ENCODE measurements at places on chromosomes 5 and 9.

DNA sequence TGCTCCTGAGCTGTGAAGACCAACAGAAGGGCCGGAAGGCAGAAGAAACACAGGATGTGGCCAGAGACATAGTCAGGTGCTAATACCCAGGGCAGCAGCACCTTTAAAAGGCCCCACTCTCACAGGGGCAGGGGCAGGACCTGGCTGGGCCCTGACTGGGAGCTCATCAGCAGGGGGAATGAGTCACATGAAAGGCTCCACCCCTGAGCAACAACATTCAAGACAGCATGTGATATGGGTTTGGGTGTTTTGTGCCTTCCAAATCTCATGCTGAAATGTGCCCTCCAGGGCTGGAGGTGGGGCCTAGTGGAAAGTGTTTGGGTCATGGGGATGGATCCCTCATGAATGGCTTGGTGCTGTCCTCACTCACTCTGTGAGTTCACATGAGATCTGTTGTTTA is 181.7 kb downstream of the ERCC6L2 start:
- no peak for DNase-seq

DNA sequence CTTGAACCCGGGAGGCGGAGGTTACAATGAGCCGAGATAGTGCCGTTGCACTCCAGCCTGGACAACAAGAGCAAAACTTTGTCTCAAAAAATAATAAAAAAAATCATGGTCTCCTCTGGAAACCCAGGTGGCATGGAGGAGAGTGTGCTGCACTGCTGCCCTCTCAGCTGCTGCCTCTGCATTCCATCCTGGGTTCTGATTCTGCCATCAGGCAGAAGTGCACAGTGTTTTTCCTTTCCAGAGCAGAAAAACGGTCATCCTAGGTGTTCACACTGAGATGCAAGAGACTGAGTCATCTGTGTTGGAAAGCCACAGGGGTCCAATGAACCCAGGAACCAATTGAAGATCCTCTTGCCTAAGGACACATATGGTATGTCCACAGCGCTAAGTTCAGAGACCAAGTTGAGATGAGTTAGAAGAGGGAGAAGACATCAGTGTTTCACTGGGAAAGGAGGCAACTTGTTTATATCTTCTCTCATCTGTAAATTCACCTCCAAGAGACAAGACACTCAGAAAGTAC is 88.8 kb upstream of the DMRT1 start:
- DNase-seq: no peak

DNA sequence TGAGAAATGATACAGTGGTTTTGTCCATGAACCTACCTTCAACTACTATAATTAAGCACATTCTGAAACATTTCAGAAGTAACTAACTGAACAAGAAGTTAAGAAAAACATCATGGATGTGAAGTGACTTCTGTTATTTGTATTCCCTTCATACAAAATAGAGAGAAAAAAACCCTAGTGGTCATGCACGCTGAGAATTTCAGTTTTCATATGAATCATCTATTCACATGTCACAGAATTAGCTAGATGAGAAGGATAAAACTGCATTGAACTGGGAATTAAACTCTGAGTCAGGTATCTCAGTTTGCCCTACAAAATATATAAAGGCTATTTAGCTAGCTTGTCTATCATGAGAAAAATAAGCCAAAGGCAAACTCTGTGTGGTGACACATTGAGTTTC is 451.8 kb upstream of the FTMT start:
- no peak for DNase-seq

- no peak for DNase-seq
Observed at GRCh38 chr9:8555762-8556500, 756.4 kb upstream of the DMAC1 start.

DNA sequence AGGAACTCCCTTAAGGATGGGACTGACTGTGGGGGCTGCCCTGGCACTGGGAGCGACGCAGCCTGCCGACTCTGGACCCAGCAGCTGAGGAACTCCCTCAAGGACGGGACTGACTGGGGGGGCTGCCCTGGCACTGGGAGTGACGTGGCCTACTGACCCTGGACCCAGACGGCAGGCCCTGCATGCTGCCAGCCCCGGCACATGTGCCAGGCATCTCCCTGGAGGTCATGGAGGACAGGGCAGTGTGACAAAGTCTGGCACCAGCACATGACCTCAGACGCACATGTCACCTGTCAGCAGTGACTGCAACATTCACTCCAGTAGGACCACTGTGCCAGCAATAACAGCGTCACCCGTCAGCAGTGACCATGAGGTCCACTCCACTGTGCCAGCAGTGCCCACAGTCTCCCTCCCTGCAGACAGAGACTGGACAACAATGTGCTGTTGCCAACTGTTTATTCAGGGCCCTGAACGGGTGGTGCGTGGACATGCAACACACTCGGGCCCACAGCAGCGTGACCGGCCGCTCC is 4.5 kb downstream of the FBXW5 start:
- DNase-seq: no peak

- DNase-seq: no peak
Observed at GRCh38 chr9:27572061-27572460, 1.2 kb downstream of the C9orf72 start.

DNA sequence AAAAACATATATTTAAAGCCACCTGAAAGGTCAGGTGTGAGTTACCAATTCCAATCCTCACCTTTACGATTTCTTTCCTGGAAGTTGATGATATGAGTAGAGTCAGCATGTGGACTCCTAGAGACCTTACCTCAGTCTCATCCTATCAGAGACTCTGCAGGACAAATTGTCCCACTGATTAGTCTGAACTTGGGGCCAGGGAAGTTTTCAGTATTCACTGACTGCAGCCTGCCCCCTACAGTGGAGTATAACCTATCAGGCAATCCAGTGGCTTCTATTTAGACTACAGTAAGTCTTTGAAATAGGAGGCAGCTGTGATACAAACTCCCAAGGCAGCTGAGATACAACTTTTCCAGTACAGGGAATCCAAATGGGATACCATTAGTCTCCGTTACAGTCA is 449.4 kb upstream of the CDH10 start:
- no peak for DNase-seq

DNA sequence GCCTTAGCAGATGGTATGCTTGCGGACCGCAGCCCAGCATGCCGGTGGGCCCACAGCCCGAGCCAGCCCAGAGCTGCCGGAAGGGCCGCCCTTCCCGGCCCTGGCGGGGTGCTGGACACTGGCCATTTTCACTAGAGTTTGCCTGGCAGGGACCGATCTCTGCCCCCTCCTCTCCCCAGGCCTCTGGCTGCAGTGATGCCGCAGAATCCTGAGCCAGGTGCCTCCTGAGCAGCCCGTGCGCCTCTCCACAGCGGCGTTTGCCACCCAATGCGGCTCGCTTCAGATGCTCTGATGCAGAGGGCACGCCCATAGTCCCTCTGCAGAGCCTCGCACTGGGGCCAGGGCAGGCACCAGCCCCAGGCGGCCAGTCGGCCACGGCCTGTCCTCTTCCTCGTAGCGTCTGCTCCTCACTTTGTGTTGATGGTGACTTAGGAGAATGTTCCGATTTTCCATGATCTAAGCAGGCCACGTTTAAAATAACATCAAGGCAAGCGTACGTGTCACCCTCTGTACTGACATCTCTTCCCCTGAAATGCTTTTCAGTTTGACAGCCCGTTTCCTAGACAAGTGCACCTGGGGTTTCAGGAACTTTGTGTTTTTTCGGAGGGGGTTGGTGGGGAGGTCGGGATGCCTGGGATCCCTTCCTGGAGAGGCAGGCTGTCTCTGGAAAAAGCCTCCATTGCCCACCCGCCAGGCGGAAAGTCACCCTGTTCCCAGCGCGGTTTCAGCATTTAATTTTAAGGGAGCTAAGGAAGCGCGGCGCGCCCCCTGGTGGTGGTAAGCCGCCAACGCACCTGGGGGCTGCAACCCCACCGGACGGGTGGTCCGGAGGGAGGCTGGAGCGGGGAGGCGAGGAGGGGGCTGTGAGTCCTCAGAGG is 29.8 kb upstream of the HMCN2 start:
- DNase-seq: peak; percentile 60

- peak; percentile 45 for DNase-seq
Observed at GRCh38 chr5:151684690-151685361, 1.9 kb downstream of the SPARC start.

GRCh38 chr9:109016132-109016531 is 2.8 kb upstream of the CTNNAL1 start:
- DNase-seq: no peak

DNA sequence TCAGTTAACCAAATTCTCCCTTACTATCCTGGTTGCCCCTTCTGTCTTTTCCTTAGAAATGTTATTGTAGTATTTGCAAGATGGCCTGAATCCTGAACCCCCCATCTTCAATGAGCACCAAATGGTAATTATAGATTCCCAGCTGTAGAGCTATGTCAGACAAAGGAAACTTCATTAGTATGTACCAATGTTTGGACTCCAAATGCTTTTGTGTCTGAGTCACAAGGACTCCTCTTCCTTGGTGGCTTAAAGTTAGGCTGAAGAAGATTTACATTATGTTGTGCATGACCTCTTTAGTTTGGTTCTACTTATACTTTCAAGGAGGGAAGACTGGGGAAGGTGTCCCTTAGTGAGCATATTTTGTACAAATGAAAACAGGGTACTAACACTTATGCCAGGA is 105.9 kb upstream of the CDKN2B start:
- DNase-seq: no peak

DNA sequence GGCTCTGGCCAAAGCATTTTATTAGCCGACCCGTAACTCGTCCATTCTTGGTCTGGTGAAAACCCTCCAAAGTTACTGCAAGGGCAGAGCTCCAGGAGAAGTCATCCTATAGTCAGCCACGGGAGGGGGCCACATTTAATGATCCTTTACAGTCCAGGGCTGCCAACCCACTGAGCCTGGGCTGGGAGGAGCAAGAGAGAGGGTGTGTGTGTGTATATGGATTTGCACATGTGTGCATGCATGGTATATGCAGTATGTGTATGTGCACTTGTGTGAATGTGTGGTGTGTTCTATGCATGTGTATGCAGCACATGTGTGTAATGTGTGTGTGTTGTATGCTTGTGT is 4.2 kb upstream of the RASGEF1C start:
- no peak for DNase-seq

GRCh38 chr5:147920420-147921030 is 14.2 kb upstream of the C5orf46 start:
- DNase-seq: no peak

DNA sequence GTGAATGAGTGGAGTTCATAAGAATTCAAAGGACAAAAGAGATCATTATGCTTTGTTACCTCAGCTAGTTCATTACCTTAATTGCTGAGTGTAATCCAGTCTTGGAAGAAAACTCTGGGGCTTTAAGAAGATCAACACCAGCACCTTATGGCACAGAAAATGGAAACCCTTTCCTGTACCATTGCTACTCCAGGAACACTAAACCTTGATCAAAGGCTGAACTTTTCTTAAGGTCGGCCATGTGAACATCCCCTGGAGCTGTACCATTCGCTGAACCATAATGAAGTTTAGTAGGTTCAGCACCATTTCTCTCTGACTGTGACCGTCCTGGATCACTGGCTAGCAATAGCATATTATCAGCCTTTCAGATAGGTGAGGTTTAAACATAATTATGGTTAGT is 97.4 kb downstream of the PBX3 start:
- DNase-seq: no peak

GRCh38 chr5:58460002-58460731 is at the start of gene PLK2:
Gene PLK2, minus strand, starts transcription at chr5:58460086. Its CDS starts 127 bp downstream, at chr5:58459959.
- peak; percentile 92 for DNase-seq

- no peak for DNase-seq
Observed at GRCh38 chr5:19388391-19388790, 599.6 kb downstream of the CDH18 start.

- no peak for DNase-seq
Observed at GRCh38 chr5:96348536-96348935, 84.5 kb downstream of the PCSK1 start.

DNA sequence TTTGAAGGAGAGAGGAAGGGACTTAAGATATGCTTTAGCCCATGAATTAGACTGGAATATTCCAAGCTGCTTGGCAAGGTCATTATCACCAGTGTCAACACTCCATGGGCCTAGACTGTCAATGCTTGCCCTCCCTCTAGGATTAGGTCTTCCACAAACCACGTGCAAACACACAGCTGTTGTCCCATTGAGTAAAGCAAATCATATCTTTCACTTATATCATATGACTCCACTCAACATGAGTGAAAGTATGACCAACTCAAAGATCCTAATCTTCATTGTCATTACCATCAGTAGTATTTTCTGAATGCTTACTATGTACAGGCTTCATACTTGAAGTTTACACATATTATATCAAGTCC is 57.0 kb upstream of the GRAMD2B start:
- DNase-seq: no peak

DNA sequence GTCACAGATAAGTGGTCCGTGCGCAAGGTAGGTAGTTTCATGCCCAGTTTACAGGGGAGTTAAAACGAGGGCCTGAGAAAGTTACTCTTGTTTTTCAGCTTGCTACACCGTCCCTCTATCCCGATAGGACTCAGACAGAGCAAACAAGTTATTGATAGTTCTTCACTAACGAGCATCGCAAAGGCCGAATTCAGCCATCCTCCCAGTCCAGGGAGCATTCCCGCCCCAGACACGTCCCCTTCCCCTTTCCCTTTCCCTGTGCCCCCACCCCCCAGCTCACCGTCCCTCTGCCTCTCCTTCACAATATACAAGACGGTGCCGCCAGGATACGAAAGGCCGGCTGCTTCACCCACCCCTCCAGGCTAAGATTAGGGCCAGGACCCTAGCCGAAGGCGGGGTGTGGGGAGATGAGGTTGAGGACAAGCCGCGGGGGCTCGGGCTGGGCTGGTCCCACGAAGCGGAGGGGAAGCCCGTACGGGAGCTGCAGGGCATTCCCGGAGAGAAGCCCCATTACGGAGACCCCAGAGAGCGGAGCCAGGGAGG is 599 bp downstream of the KIAA1191 start:
- DNase-seq: no peak

GRCh38 chr5:31770998-31771397 is 132.1 kb downstream of the PDZD2 start:
- peak; percentile 49 for DNase-seq

- DNase-seq: no peak
Observed at GRCh38 chr5:112548246-112548881, 129.3 kb upstream of the EPB41L4A start.

GRCh38 chr9:127698985-127699670 is 7.7 kb upstream of the CFAP157 start:
- peak; percentile 98 for DNase-seq

GRCh38 chr5:96745844-96746531 is 61.8 kb downstream of the ERAP1 start:
- no peak for DNase-seq

GRCh38 chr9:81620002-81620390 is 69.4 kb downstream of the TLE1 start:
- DNase-seq: no peak

DNA sequence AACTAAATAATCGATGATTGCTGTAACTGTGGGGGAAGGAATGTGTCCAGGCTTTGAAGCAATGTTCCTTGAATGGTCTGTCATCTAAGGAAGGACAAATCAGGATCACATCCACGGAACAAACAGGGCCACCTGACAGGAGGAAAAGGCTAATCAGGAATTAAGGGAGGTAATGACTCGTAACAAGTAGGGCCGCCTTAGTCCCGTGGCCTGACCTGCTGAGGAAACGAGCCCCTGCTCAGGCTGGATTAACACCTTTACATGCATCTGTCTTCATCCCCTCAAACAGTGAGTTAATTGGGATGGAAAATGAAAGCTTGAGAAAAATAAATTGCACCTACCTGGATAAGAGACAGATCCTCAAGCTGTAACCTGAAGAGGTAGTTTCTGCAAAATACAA is 227.8 kb downstream of the SEMA5A start:
- no peak for DNase-seq

GRCh38 chr5:2482778-2483177 is 268.7 kb downstream of the IRX2 start:
- no peak for DNase-seq
